ENCODE measurements at places on chromosomes 12 and 14.

- DNase-seq, result no peak
Observed at GRCh38 chr12:12791756-12792369, 6.4 kb downstream of the APOLD1 start.

DNA sequence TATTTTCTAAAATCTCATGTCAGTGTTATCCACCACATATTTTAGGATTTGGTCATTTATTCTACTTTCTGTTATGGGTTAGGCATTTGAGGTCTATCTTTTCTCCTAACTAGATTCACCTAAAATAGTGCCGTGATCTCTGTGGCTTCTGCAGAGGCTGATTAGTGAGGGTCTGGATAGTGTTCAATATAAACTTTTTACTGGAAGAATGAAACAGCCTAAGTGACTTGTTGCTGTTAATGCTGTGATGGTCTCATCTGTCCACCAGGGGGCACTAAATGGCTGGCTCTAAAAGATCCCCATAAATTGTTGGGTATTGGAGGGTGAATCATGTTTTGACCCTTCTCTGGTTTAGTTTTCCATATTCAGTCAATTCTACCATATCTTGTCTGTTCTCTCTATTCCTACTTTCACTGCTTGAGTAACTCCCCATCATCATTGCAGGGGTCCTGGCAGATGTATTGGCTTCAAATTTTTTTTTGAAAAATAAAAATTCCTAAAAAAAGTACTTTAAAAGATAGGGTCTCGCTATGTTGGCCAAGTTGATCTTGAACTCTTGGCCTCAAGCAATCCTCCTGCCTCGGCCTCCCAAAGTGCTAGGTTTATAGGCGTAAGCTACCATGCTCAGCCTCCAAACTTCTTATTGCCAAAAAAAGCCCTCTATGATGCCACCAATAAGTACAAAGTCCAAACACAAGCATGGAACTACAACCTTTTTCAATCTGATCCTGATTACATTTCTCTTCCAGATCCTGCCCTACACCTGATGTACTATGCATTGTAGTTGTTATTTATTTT, 6.9 kb downstream of the PABPN1 start:
- peak; percentile 51 for DNase-seq

DNA sequence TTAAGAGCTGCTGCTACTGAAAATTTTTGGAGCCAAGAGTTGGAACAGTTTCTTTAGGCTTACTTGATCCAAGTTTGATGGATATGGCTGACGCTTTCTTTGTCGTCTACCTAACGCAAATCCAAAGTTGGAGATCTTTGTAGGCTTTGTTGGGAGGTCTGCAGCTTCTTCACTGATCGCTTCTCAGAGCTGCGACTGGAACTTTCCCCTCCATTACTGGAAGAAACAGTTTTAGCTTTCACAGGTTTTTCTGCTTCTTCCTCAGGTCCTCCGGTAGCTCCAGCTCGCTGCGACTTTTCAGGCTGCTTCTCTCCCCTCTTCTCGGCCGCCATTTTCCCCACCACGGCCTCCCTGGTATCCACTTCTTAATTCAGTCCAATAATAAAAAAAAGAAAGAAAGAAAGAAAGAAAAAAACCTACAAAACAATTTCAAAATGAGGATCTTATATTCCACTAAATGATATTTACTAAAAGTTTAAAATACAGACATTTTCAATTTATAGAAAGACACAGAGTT, 178.1 kb upstream of the HMGA2 start:
- no peak for DNase-seq

DNA sequence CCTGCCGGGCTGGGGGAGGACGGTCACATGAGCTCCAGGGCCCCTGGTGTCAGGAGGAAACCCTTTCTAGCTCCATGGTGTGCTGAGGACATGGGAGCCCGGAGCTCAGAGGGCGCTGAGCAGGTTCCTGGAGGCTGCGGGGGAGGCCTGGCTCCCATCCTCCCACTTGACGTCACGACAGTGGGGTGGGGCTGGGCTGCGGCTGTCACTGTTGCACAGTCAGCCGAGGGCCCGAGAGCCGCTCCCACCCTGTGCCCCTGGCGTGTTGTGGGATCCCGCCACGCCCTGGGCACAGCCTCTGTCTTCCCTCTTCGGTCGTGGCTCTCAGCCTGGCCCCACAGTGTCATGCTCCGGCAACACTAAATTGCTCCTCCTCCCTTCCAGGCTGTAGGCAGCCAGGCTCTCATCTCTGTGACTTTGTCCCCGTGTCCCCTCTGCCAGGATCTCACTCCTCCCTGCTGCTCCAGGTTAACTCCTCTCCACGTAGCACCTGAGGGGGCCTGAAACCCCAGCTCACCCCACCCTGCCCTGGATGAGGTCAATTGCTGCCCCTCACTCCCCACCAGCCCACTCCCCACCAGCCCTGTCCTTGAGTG, 33.0 kb downstream of the BEGAIN start:
- no peak for DNase-seq

DNA sequence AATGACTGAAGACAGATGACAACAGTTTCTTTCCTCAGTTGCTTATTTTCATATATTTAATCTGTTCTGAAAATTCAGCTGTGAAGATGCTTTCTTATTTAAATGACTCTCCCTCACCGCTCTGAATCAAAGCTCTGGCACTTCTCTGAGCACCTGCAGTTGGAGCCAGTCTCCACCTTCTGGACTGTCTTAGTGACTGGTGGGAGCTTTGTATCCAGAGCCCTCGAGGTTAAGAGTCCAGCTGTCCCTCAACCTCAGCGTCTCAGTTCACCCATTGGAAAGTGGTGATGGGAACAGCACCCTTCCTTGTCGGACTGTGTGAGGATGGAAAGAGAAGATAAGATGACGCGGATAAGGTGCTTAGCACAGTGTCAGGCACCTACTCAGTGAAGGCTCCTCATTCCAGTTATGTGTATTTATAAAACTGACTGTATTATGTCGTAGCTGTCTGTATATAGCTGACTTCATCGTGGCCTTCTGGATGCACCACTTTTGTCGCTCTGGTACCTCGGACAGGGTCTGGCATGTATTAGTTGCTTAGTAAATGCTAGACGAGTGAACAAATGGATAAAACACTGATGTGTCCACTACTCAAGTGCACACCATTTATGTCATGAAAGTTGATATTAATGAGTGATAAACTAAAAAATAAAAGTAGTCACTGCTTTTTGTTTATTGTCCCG, 34.5 kb downstream of the ELK3 start:
- no peak for DNase-seq

GRCh38 chr12:58174316-58174715, 232.9 kb downstream of the ATP23 start:
- DNase-seq, result no peak

GRCh38 chr12:54126029-54126695, 62.6 kb downstream of the SMUG1 start:
- no peak for DNase-seq

DNA sequence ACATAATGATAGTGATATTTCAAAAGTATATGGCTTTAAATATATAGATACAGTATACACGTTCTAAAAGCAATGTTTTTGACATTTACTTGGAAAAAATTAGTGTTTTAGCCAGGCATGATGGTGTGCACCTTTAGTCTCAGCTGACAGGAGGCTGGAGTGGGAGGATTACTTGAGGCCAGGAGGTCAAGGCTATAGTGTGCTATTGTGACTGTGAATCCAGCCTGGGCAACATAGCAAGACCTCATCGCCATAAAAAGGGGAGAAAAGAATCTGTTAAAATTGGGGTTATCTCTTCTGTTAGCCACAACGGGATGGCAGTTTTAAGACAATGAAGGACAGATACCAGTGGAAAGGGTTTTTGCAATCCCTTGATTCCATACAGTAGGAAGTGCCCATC, 95.2 kb downstream of the PLEKHA5 start:
- no peak for DNase-seq

GRCh38 chr14:53932966-53933365, 23.7 kb downstream of the BMP4 start:
- DNase-seq, result no peak

DNA sequence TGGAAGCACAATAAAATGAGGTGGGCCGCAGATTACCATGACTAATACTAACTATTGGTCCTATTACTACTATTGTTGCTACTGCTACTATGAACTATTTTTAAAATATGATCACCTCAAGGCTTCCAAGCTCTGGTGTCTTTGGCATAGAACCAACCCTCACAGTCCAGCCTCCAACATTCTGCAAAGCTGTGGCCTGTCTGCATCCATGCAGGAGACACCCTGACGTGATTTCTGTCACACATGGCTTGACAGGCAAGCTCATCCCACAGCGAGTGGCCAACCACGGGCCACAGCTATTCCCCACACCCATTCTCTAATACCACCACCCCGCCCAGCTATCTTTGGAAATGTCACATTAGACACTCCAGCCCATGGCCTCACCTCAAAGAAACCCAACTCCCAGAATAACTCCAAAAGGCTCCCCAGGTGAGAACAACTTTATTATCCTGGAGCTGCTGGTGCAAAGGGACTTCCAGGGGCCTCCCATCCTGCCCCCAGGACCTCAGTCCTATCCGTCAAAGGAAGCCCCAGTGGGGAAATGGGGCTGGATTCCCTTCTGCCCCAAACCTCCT, 14.4 kb downstream of the ISCU start:
- DNase-seq, result no peak

- no peak for DNase-seq
Observed at GRCh38 chr14:99148861-99149610, 123.0 kb downstream of the BCL11B start.

DNA sequence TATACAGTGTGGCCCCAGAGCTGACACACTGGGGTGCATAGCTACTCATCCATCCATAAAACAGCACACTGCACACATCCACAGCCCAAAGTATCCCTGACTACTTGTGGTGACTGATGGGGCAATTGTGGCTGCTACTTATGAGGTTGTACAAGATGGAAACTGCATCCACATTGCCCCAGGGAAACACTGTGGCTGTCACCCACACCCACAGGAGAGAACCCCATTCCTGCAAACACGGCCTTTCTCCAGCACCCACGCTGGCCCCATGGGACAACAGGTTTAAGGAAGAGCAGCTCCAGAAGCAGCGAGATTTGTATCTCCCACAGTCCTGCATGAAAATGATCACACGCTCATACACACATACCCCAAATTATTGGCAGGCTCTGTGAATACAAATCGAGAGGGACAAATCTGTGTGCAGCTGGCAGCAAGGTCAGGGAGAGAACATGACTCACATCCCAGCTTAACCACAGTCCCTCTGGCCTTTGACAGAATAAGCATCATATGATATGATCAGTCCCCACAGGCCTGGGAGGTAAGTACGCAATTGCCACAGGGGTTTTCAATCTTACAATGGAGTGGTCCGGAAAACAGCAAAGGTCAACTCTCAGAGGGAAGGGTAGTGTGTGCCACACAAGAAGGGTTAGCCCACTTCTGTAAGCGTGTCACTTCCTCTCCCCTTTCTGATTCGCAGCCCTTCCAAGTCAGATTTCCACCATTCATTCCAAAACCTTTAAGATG, 61.9 kb downstream of the ESR2 start:
- DNase-seq, result no peak

DNA sequence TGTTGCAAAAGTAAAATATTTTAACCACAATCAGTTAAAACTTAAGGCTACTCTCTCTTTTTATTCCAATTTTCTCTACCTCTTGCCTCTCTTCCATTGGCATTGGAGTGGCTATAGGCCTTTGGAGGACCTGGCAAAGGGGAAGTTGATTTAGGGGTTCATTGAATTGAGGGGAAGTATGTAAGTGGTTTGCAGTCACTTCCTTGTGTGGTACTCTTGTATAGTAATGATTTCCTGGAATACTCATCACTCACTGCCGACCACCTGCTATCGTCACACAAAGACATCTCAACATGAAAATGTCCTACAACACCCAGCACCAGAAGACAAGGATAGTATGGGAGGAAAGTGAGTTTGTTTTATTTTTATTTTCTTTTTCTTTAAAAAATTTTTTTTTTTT, 45.7 kb upstream of the CPM start:
- DNase-seq, result no peak

DNA sequence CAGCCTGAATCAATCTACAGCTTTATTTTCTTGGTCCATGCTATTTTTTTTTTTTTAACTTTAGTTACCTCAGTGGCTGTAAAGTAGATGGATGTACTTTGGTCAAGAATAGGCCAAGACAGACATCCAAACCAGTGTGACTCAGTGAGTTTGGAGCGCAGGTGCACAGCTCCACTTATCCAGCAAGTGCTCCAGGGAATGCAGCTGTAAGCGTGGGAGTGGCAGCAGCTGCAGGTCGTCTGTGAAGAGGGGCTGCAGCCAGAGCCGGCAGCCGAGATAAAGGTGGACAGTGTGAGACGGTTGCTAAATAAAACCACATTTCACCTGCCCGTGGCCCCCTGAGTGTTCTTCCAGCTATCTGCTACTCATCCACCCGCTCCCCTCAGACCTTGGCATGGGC, 1018.7 kb downstream of the AACS start:
- DNase-seq, result no peak

- DNase-seq, result no peak
Observed at GRCh38 chr12:28583701-28584261, 393.5 kb downstream of the CCDC91 start.

GRCh38 chr14:31954991-31955390, 122.1 kb upstream of the ARHGAP5 start:
- DNase-seq, result no peak

- DNase-seq, result no peak
Observed at GRCh38 chr14:91373591-91374254, 43.9 kb downstream of the CCDC88C start.

DNA sequence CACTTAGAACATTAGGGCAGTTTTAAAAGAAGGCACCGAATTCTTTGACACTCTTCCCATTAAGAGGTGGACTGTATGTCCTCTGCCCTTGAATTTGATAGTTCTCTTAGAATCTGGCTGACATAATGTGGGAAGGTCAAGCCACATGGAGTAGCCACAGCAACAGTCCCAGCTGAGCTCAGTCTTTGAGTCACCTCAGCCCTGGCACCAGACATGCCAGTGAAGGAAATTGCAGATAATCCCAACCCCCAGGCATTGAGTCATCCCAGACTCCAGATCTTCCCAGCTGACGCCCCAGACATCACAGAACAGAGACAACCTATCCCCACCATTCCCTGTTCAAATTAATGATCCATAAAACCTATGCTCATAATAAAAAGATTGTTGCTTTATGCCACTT, 83.4 kb downstream of the GTF2A1 start:
- no peak for DNase-seq

GRCh38 chr14:96191841-96192462, 12.7 kb upstream of the BDKRB2 start:
- no peak for DNase-seq

DNA sequence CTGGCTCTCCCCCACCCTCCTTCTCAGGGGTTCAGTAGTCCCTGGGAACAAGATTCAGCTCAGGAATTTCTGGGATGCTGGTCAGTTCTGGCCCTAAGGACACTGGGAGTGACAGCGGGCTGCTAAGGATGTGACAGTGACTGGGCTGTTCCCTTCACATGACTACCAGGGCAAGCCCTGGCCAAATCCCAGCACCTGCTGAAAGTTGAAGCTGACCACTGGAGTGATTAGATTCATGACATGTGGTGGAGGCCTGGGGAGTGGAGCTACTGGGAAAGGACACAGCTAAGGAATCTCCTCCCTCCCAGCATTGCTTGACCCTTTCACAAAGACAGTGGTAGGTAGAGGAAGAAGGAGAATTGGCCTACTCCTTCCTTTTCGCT, 204.9 kb downstream of the DAD1 start:
- DNase-seq, result no peak

GRCh38 chr12:127726671-127727315, 540.2 kb upstream of the TMEM132C start:
- no peak for DNase-seq

GRCh38 chr12:27480016-27480415, 33.5 kb downstream of the SMCO2 start:
- no peak for DNase-seq

GRCh38 chr14:104741108-104741802, 11.7 kb upstream of the SIVA1 start:
- DNase-seq, result no peak

- no peak for DNase-seq
Observed at GRCh38 chr12:3117144-3117581, 40.0 kb downstream of the TSPAN9 start.
